Smooth muscle cell of the umbilical artery (primary cell): ENCODE measurements at places on chromosomes 5 and 9. TPM values are rescaled to one million over a fixed set of nuclear protein-coding genes. Genes with fewer than 3 reads are reported as not detected.

SV2C gene
- total RNA-seq, result not detected in 2 replicates

FOXD4L3 gene
- not detected in 2 replicates for total RNA-seq

GFI1B gene
- total RNA-seq, result 0.05 TPM in 1 of 2 replicates, not detected in the other

ZFP62 gene
- total RNA-seq, result 22.6 and 26.3 TPM in 2 replicates

TMEM174 gene
- total RNA-seq, result not detected in 2 replicates

PCDHA11 gene
- total RNA-seq, result 0.18 and 0.30 TPM in 2 replicates

MRRF gene
- 24.9 and 29.5 TPM in 2 replicates for total RNA-seq

SHISAL2B gene
- not detected in 2 replicates for total RNA-seq

ENTPD2 gene
- total RNA-seq, result not detected in 2 replicates

OR1J2 gene
- not detected in 2 replicates for total RNA-seq

NIM1K gene
- 0.32 and 1.2 TPM in 2 replicates for total RNA-seq

GPRIN1 gene
- total RNA-seq, result 1.8 and 7.3 TPM in 2 replicates

SETX gene
- total RNA-seq, result 65.9 and 90.1 TPM in 2 replicates

OR5C1 gene
- not detected in 2 replicates for total RNA-seq

SPATA31C1 gene
- total RNA-seq, result not detected in 2 replicates

CDH9 gene
- total RNA-seq, result 0.59 TPM in 1 of 2 replicates, not detected in the other

FGF1 gene
- total RNA-seq, result 3.3 and 12.5 TPM in 2 replicates

SLC6A18 gene
- not detected in 2 replicates for total RNA-seq

HK3 gene
- not detected in 2 replicates for total RNA-seq

FYB1 gene
- under 0.01 TPM in 1 of 2 replicates, not detected in the other for total RNA-seq

ADAM19 gene
- total RNA-seq, result 150 and 579 TPM in 2 replicates
